ENCODE measurements at places on chromosomes 6 and 20.

DNA sequence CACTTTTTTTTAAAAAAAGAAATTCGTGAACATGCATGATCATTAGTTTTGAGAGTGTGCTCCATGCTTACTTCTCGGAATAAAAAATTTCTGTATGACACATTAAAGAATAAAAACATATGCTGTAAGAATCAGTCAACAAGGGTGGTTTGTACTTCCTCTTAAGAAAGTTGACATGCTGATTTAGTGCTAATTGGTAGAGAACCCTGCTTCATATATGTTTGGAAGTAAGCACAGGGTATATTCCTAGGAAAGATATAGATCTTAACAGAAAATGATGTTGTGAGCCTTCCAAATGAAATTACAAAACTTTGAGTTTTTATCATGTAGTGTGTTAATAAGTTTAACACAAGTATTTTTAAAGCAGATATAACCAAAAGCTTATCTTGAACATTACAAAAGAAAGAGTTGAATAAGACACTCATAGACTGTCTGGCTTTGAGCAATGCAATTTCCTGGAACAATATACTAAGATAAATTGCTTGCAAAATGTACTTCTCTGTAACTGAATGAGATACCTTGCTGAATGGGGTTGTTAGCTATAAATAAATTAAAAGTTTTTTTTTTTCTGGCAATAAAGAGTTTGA is 13.8 kb upstream of the VIP start:
- DNase-seq = no peak

- DNase-seq = no peak
Observed at GRCh38 chr20:32326504-32326845, 31.7 kb upstream of the ASXL1 start.

- DNase-seq = no peak
Observed at GRCh38 chr6:49300443-49300842, 162.6 kb downstream of the MMUT start.

GRCh38 chr6:159806021-159806458 is 6.0 kb downstream of the PNLDC1 start:
- no peak for DNase-seq

GRCh38 chr6:13866301-13866700 is 51.9 kb upstream of the MCUR1 start:
- no peak for DNase-seq

GRCh38 chr20:60144404-60144803 is 186.2 kb downstream of the CDH26 start:
- no peak for DNase-seq

DNA sequence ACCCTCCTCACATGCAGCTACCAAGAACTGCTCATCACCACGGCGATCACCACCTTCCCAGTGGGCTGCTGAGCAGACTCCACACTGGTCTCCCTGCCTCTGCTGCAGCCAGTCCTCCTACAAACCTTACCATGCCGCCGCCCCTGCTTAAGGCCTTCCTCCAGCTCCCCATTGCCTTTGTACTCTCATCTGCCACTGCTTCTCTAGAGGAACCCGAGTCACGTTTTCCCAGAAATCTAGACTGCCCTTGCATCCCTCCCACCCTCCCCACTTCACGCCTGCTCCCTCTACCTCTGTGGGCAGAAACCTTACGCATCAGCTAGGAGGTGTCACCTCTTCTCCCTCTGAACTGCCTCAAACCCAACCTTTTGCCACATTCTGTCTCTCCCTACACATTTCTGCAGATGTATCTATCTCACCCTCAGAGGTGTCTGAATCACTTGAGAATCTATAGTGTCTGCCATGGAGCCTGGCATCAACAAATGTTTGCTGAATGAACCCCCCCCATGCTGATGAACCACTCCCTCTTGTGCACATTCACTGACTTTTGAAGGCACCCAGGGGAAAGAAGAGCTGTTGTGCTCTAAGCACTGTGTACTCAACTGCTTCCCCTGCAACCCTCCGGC is 4.3 kb downstream of the E2F1 start:
- DNase-seq = no peak

DNA sequence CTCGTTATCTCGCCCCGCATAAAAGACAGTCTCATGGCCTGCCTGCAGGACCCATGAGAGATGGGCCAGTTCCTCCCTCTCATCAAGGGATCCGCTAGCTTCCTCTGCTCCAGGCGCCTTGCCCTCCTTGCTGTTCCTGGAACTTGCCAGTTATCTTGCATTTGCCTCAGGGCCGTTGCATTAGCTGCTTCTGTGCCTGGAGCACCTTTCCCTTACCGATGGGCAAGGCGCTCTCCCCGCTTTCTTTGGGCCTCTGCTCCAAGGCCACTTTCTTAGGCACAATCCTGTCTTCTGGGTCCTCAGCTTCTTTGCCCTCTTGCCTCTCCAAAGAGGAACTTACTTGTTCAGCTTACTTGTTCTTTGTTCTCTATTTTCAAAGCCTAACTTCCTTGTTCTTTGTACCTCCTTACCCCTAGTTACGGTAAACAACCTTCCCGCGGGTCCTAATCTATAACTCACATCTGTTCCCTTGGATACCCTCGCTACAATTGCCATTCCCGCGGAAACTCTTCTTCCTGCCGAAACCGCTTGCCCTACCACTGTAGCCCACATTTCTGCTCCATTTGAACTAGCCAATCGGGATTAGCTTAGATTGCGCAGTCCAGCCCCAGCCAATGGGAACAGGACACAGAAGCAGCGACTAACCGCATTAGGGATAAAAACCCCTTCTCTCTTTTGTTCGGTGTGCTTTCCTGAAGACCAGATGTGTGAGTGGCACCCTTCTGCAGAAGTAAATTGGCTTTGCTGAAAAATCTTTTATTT is 887 bp upstream of the NSFL1C start:
- DNase-seq = no peak

- no peak for DNase-seq
Observed at GRCh38 chr6:149385998-149386646, 13.9 kb upstream of the SUMO4 start.

GRCh38 chr6:118467181-118467580 is 80.9 kb upstream of the PLN start:
- DNase-seq = no peak

- no peak for DNase-seq
Observed at GRCh38 chr20:41245086-41245707, 72.3 kb downstream of the ZHX3 start.

Measured in sciatic nerve (tissue), 2 donors.